CD4-positive, alpha-beta T cell treated with Interleukin-21 for 1 hour (primary cell): ENCODE measurements at places on chromosomes 16 and 17.

- DNase-seq: no peak
These were observed 45.6 kb upstream of the NKD1 start for GRCh38 chr16:50502616-50503011.

GRCh38 chr16:4386951-4387565, 15.4 kb downstream of the VASN start:
- no peak for DNase-seq

- DNase-seq: no peak
These were observed 1483.7 kb upstream of the GOT2 start for GRCh38 chr16:60217787-60218186.

- DNase-seq: no peak
These were observed 14.4 kb downstream of the ZNF500 start for GRCh38 chr16:4752351-4753100.

- no peak for DNase-seq
These were observed 618 bp downstream of the AANAT start for GRCh38 chr17:76467809-76468633.

GRCh38 chr17:81999587-81999975, 22.2 kb downstream of the ASPSCR1 start:
- no peak for DNase-seq

DNA sequence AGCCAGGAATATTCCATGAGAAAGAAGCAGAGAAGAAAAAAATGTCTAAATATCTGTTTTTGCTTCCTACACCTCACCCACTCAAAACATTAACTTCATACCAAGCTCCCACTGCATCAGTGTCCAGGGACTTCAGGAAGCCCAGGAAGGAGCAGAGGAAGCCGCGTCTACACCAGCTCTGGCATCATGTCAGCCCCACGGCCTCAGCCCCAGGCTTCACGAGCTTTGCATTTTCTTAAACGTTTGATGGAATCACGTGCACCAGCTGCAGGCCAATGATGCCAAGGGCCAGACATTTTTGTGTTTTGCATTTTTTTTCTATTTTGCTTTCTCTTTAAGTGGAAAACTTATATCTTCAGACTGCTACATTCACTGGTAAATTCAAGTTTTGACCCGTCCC, 48.6 kb downstream of the CDRT4 start:
- DNase-seq: no peak
